ENCODE measurements at places on chromosomes 2 and 18.

DNA sequence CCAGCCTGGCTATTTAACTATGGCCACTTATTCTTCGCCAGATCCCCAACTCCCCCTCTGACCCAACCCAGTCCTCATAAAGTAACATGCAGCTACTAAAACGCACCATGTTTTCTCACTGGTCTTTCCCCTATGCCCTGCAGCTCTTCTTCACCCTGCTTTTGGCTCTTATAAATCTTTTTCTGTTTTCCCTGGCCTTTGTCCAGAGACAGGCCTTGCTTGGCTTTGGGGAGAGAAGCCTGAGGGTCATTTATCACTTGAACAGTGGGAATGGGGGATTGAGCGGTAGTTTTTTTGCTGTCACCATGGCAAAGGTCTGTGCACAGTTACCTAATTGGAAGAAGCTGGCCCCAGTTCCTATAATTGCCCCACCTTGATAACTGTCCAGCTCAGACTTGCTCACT is 202.9 kb upstream of the NT5C1B start:
- no peak for DNase-seq

DNA sequence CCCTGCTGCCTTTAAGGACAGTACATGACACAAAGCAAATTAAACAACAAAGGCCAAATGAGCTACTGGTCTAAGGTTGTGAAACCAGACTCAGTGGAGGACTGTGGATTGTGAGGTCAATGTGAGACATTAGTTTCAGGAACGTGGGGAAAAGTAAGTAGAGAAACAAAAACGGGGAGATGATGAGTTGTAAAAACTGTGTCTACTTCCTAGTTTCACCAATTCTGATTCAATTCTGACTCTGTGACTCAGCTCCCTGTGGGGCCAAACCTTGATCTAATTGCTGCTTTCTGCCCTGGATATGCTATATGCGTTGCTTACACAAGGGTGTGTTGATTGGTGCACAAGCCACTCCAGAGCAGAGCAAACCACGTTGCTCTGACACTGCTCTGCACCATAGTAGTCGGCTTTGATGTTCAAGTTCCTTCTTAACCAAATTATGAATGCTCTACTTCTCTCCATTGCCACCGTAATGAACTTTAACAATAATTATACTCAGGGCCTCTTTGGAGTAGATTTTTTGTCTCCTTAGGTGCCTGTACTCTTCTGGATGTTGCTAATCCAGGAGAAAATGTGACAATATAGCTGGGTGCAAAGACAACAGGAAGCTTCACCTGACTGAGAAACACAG is 1640.1 kb upstream of the CELF4 start:
- no peak for DNase-seq

DNA sequence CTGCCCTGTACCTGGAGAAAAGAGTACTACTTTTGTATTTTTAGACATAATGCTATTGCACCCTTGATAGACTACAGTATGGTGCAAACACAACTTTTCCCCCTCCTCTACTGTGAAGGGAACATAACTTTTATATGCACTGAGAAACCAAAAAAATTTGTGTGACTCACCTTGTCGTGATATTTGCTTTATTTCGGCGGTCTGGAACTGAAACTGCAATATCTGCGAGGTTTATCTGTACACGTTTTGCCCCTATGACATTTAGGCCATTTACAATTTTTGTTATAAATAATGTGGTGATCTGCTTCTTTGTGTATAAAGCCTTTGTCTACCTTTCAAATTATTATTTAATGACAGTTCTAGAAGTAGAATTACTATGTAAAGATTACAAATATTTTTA is 34.4 kb upstream of the AAK1 start:
- no peak for DNase-seq

DNA sequence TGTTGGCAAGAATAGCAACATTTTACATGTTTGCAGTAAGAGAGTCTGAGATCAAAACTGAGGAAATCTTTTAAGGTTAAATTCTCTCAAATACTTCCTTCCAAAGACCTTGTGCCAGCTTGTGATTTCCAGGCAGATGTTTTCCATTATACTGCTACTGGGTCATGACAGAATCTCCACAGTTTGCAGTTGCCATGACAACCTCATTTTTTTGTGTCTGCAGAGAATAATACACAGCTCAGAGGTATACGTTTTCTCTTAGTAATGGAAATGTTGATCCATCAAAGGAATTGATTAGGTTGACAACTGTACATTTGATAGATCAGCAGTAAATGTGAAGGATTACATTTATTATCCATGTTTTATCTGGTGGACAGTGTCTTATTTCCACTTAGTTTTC is 29.1 kb upstream of the CSRNP3 start:
- DNase-seq: no peak

GRCh38 chr2:216546641-216547403 is 48.2 kb downstream of the RPL37A start:
- no peak for DNase-seq

GRCh38 chr18:49019446-49020045 is 68.8 kb upstream of the SMAD7 start:
- no peak for DNase-seq

DNA sequence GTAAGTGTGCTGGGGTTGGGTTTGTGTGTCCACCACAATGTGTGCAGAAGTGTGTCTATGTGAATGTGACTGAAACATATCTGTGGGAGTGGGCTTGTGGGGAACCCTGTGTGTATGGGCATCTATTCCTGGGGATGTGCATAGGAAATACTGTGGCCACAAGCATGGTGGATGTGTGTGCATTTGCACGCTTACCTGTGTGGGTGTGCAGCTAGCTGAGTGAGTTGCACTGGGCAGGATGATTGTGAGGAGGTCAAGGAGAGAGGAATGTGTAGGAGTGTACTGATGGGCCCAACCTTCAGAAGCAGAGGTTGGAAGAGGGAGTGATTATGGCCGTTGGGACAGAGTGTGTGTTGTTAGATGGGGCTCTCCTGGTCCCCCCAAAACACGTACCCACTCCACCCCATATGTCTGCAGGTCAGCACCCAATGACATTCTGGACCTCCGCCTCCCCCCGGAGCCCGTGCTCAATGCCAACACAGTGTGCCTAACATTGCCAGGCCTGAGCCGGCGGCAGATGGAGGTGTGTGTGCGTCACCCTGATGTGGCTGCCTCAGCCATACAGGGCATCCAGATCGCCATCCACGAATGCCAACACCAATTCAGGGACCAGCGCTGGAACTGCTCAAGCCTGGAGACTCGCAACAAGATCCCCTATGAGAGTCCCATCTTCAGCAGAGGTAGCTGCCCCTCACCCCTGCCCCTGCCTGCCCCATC is 1.2 kb downstream of the WNT10A start:
- no peak for DNase-seq

DNA sequence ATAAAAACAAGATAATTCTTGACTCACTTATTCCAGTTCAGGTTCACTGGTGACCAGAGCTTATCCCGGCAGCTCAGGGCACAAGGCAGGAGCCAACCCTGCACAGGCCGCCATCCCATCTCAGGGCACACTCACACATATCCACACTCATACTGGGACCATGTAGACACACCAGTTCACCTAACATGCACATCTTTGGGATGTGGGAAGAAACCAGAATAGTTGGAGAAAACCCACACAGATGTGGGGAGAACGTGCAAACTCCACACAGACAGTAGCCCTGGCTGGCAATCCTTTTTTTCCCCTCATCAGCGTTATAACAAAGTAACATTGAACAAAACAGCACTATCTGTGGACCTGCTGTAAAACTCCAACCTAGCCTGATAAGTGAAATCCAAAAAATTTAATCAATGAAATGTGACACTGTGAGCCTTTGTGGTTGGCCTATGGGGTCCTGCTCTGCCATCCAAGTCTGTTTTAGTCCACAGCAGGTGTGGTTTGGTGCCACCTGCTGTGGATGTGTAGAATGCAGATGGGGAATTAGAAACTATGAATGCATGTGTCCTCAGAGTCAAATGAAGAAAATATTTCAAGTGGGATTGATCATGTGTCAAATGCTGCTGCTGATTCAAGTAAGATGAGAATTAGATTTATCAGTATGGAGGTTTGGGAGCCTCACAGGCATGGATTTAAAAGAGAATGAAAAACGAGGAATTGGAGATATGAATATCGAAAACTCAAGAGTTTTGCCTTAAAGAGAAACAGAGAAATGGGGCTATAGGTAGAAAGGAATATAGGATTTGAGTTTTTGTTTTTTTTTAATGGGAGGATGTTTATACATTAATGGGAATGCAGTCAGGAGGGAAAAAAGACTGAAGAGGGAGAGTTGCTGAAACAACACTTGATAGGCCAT is 47.0 kb downstream of the UGP2 start:
- DNase-seq: peak; percentile 14

- no peak for DNase-seq
These were observed 58.0 kb downstream of the SRD5A2 start for GRCh38 chr2:31522786-31523185.

GRCh38 chr2:174248998-174249592 is 763 bp upstream of the OLA1 start:
- no peak for DNase-seq

DNA sequence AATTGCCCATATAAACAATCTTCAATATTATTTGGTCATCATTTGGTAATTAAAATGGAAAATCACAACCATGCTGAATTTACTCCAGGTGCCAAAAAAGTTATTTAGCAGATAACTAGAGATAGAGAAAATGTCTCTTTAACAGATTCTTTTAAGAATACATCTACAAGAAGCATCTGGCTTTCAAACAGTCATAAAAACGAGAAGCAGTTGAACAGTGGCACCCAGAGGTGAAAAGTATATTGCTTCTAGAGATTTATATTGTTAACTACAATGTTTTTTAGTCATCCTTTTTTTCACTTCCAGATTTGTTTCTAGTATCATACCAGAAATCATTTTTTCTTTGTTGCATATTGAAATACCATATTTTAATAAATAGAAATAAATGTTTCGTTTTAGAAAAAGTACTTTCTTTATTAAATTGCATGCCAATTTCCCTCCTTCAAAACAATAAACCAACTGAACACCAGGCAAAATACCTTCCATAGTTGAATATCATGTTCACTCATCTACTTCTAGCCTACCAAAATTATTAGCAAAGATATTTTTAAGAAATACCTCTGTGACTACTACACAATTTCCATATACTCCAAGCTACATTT is 65.4 kb upstream of the HNRNPA3 start:
- no peak for DNase-seq

Measured in T-helper 2 cell (primary cell).